NCI-H524 treated with DMSO at 0.1 percent for 48 hours (cell line): ENCODE measurements at places on chromosomes 12 and 14.
A peak's percentile ranks its signal among the peaks of the same experiment; 100 is the strongest.

DNA sequence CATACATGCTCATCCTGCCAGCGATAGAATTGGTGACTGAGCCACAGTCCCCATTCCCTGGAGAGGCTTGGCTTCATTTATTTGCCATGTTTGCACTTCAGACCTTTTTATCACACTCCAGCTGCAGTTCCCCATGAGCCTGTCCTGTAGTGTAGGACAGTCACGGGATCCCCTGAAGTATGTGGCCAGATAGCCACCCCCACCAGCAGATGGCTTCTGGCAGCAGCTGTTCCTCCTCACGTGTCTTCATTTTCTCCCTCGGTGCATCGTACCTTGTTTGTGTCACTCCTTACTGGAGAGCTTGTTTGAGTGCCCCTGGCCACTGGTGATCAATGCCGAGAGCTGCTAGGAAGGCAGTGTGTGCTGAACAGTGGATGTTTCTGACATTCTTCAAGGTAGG is 40.2 kb downstream of the UBE3B start:
- peak; percentile 92 for DNase-seq

DNA sequence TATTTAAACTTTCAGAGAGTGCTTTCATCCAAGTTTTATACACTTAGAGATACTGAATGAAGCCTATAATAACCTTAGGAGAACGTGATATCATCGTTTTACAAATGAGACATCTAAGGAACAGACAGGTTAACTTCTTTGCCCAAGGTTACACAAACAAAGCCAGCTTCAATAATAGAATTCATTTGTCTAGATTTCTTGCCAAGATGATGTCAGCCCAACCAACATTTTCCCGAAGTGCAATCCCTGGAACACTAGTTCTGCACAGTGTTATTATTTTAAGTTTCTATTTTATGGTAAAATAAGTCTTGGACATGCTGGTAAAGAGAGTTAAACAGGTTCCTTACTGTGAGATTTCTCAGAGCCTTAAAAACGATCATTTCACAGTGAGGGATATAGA is 174.6 kb downstream of the SLC25A21 start:
- no peak for DNase-seq

DNA sequence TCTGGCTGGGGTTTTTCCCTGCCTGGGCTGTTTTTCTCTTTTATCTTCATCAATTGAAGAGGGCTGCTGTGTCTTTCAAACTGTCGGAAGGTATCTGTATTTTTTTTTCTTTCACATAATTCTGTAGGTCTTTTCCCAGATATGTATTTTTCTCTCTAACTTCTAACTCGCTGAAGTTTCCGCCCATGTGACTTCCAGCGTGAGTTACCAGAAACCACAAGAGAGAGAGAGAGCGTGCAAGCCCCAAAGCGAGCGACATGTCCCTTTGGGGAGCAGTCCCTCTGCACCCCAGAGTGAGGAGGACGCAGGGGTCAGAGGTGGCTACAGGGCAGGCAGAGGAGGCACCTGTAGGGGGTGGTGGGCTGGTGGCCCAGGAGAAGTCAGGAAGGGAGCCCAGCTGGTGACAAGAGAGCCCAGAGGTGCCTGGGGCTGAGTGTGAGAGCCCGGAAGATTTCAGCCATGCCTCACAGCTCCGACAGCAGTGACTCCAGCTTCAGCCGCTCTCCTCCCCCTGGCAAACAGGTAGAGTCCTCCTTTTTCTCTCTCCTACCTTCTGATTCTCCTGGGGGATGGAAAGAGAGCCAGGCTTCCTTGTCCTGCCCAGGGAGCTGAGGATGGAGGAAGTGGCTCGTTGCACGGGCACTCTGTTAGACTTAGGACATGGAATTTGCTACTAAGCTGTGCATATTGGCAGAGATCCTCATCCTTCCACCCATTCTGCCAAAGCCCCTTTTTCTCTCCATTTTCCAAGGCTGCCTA is at the start of gene BATF:
BATF (plus strand) TSS at position 246 of the 759 bp plus-strand sequence; CDS start at position 460, 214 bp downstream.
- DNase-seq, result no peak

DNA sequence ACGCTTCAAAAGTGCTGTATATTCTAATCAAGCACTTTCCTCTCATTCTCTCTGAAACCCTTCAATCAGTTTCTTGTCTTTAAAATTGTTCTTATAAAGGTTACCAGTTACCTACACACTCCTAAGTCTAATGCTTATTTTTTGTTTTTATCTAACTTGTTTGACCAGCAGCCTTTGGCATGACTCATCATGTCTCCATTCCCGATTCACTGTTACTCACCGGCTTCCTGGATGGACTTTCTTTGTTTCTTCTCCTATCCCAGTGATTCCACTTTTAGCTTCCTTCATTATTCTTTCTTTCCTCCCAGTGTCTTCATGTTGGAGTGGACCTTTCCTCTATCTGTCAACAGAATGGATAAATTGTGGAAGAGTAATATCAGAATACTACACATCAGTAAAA is 368.6 kb upstream of the CCDC196 start:
- no peak for DNase-seq

DNA sequence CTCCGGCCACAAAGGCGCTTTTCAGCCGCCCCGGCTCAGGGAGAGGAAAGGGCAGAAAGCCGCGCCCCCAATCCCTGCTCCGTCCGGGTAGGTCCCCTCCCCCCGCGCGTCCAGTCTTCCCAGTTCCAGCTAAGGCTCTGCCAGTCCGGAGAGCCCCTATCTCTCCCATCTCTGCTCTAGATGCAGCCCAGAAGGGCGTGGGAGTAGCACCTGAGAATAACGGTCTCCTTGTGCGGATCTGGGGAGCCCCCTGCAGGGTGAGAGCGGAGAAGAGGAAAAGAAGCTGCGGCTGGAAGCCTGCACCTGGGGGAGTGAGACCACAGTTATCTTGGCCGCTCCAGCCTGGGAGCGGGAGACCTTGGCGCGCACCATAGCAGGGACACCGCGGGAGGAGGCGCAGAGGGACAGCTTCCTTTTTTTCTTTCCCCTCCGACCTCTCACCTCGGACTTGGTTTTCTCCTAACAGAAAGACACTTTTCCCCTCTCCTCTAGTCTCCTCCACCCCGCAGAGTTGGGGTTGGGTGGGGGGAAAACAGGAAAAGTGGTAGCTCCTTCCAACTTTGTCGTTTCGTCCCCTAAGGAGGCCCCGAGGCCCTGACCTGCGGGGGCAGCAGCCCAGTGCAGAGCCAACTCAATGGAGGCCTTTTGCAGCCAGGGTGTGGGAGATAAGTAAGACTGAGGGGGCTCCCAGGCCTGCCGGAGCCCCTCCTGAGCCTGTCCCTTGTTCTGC is 2.4 kb downstream of the DHH start:
- peak; percentile 26 for DNase-seq

DNA sequence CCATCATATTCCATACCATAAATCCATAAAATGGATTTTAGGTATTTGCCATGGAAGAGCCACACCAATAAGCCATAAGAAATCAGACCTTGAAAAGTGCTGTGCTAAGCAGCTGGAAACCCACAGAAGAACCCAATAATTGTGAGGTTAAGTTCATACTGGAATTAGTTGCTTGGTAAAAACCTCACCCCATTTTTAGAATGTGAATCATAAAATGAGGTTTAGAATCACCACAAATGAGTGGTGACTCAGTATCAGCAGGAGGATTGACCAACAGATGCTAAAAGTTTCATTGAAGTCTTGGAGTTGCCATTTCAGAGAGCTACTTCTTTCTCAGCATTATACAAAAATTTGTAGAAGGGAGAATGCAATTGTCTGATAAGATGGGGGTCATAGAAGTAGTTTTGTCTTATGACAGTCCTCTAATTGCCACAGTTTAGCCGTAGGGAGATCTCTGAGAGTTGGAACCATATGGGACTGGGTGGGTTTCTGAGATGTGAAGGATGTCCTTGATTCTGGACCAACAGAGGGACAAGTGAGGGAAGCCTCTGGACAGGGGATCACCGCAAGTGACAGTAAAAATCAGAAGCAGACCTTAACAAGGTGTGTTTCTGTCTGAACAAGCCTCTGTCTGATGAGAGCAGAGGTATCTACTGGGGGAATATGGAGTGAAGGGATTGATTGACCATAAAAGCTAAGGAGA is 1.4 kb upstream of the STON2 start:
- no peak for DNase-seq

GRCh38 chr12:74903522-74903921 is 306.1 kb downstream of the KCNC2 start:
- DNase-seq, result no peak

DNA sequence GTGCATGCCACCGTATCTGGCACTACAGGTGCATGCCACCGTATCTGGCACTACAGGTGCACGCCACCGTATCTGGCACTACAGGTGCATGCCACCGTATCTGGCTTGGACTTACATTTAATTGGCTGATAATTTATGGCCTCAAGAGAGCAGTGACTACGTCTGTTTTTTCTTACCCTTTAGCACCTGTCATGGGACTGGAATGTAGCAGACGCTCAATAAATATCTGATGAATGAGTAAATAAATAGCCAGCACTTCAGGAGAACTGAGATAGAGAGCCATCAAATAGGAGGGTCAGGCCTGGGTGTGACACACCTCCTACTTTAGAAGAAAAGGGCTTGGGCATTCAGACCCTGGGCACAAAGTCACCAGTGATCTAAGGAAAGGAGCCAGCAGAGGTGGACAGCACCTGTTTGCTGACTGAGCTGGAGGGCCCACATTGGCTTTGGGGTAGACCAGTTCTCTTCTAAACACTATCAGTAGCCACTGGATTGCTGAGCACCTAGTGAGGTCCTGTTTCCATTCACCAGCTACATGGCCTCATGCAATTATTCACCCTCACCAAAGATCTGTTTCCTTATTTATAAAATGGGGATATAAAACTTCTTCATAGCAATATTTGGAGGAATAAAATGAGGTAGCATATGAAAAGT is 50.1 kb downstream of the RFX4 start:
- no peak for DNase-seq

GRCh38 chr12:116876151-116876869 is 4.9 kb downstream of the HRK start:
- peak; percentile 46 for DNase-seq

DNA sequence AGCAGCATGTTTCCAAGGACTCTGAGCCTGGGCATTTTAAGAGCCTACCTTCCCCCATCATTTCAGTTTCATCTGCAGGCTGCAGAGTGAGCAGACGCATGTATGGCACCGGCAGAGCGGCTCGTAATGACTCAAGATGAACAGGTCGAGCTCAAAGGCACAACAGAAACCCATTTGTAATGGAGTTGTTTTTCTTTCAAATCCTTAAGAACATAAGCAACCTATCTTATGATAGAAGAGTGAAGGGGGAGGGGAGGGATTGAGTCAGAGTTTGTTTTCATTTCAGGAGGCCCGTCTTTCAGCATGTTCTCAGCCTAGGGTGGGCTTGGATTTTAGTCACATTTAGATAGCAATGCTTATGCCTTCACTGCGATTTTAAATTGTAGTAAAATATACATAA is 54.9 kb upstream of the CISTR start:
- no peak for DNase-seq

GRCh38 chr12:74317078-74317601 is 220.5 kb upstream of the ATXN7L3B start:
- DNase-seq, result peak; percentile 8

DNA sequence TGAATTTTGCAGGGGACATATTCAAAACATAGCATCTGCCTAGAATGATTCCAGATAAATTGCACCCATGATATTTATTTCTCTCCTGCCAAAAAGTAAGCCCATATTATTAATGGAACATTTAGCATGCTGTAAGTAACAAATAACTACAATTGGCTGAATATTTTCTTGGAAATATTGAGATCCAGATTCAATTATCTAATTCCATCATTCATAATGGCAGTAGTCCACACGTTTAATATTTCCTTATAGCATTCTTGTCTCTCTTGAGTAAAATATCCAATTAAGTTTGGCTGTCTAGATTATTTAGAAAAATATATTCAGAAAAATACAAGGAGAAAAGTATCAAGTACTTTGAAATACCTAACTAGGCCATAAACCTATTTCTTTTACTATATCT is 157.5 kb downstream of the FLRT2 start:
- DNase-seq, result no peak

GRCh38 chr14:52918486-52918885 is 32.4 kb downstream of the FERMT2 start:
- DNase-seq, result no peak

GRCh38 chr14:95895720-95896119 is 19.1 kb downstream of the TUNAR start:
- no peak for DNase-seq

DNA sequence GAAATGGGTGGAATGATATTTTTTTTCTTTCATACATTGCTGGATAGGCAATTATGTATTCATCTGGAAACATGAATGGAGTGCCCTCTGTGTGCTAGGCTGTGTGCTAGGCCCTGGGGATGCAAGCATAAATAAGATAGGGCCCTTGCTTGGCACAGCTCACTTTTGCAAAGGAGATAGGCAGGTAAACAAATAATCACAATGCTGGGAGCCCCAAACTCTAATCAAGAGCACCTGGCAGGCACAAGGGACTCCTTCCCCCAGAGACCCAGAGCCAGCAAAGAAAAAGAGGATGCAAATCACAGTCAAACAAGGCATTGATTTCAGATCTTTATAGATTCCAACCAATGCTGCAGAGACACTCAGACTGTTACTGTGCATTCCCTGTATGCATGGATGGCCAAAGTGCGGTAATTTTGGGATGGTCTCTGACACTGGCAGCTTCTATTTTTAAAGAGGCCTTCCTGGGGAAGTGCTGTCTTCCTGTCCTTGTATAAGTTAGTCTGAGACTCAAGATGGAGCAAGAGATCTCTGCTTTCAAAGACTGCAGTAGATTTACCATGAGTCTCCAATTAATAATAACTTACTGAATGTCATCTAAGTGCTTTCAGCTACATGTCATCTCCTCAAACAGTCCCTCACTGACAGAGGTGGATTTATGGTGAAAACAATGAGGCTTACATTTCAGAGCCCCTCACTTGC is 45.1 kb upstream of the CPM start:
- DNase-seq, result no peak

DNA sequence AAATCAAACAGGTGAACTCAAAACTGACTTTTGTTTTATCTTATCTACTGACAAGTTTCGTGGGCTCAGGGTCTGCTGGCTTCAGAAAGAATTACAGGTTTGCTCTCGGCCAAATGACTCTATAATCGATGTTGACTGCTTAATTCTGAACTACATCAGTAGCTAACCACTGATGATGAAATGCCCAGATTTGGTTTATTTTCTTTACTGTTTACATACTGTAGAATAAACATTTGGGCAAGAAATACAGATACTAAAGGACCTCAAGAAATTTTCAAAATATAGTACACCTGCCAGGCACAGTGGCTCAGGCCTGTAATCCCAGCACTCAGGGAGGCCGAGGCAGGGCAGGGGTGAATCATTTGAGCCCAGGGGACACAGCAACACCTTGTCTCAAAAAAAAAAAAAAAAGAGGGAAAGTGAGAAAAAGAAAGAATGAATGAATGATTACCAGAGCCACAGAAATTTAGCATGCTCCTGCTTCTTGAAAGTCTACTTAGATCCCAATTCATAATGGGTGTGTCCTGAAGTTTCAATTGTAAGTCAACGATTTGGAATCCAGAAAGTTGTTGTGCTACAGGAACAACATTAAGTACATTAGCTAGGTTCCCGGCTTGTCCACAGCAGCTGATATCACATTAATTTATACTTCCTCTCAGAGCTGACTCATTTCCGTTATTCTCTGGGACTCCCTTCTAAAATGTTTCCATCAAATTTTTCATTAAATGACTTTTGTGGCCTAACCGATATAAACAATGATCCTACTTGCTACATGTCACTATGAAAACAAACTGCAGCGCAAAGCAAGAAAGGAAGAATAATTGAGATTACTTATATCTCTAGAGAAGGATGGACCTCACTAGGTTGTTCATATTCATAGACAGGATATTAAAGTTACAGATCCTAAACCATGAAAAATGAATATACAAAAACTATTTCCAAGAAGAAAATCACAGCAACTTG is 134.3 kb downstream of the MED13L start:
- DNase-seq, result no peak

- no peak for DNase-seq
Measured at GRCh38 chr12:52252728-52253343, 19.8 kb downstream of the KRT7 start.
